Peyer's patch (tissue), 4 donors: ENCODE measurements at places on chromosomes 2 and 18.

DNA sequence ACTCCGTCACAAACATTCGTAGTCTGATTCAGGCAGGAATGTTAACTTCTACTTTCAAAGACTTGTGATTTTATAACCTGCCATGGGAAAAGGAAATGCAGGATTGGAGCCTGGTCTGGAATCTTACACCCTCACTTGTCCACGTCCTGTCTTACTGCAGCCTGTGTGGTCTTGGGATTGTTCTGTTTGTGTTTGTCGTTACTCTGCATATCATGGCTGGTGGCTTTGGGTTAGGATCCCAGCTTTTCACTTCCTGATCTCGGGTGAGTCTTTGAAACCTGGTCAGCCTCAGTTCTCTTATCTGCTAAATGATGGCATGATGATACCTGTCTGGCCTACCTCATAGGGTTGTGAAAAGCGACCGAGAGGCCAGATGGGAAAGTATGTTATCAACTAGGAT, 34.6 kb downstream of the SH3BP4 start:
- no peak for DNase-seq

GRCh38 chr2:14716319-14716718, 83.8 kb downstream of the LRATD1 start:
- DNase-seq: no peak

GRCh38 chr2:135451966-135452365, 79.1 kb downstream of the ZRANB3 start:
- no peak for DNase-seq

GRCh38 chr2:43754180-43754579, 19.7 kb upstream of the DYNC2LI1 start:
- DNase-seq: no peak

DNA sequence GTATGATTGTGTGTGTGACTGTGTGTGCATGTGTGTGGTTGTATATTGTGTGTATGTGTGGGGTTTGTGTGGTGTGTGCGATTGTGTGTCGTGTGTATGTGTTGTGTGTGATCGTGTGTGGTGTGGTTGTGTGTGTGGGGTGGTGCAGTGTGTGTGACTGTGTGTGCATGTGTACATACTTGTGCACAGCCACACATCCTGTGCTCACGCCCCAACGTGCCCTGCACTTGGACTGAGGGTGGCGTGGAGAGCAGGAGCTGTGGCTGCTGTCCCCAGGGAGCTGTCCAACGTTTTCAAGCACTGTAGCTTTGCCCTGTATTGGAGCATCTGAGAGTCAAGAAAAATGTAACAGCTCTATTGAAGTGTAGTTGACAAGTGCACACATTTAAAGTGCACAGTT, 243.2 kb upstream of the HDAC4 start:
- no peak for DNase-seq

DNA sequence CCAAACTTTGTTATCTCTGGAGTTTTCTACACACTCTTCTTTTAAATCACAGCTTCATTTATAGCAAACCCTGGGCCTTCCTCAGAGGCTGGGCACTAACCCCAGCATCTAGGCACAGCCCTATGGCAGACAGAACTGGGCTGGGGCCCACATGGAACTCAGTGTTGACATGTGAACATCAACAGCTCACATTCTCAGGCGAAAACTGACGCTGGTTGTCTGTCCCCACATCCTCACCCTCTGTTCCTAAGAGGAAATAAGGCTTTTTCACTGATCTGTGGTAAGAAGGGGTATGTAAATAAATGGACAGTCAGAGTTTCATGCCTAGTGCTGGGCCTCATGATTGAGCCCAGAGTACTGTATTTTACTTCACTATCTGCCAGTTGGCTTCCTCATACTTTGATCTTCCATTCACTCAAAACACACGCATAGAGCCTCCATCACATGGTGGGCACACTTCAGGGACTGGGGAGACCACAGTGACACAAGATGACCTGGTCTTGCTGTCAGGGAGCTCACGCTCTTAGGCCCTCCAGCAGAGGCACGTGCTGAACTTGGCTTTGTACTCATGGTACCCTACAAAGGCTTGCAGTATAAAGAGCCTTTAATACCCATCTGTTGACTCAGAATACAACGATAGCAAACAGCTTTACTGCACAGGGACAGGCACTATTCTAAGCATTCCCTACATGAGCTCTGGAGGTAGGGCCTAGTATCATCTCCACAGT, 43.0 kb downstream of the EFEMP1 start:
- no peak for DNase-seq

DNA sequence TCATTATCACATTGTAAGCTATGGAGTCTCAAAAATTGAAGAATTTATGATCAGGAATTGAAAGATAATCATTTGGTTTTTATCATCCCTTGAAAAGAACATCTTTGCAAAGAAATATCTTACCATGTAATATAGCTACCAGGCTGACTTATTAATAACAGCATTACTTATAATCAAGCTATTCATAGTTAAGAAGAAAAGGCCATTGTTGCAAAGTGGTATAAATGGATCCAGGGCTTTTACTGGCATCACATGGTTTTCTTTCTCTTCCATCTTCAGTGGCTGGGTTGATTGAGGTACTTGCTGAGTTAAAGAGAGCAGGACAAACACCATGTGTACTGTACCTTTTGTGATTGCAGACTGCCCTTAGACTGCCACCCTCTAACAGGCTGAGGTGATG, 39.6 kb downstream of the MFSD6 start:
- DNase-seq: no peak

GRCh38 chr18:51647346-51647745, 449.9 kb upstream of the MEX3C start:
- no peak for DNase-seq

- no peak for DNase-seq
Measured at GRCh38 chr2:72780477-72780876, 45.4 kb downstream of the EXOC6B start.

- DNase-seq: no peak
Measured at GRCh38 chr2:138373993-138374408, 127.6 kb upstream of the SPOPL start.

DNA sequence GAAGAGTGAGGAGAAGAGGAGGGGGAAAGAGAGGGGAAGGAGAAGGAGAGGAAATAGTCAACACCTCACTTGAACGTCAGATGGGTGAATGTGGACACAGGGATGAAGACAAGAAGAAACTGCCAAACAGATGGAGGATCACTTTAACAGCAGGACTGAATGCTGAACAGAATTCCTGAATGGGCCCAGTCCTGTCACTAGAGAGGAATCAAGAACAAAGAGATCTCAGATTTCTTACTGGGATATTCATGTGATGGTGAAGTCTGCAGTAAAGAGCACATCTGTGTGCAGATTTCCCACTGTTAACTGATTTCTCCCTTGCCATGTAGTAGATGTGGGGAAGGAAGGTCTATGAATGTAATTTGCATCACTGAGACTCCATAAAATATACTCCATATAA, 135.4 kb downstream of the L3MBTL4 start:
- no peak for DNase-seq

GRCh38 chr2:216023055-216023648, 9.8 kb upstream of the MREG start:
- DNase-seq: peak; percentile 55

DNA sequence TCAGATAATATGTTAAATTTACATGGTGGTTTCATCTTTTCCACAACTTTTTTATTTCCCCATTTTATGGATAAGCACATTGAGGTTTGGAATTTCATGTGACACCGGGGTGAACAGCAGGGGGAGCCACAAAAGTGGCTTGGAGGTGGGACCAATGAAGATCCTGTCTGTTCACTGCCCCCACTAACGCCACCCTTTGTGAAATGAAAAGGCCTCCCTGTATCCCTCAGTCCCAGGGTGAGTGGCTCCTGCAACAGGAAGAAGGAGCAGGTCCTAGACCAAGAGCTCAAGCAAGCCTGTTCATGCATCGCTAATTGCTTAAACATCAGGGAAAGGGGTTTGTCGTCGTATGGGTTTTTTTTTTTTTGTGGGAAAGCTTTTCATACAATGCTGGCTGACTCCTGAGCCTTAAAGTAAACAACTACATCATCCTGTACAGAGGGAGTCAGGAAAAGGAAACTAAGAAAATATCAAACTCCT, 267.8 kb upstream of the EPAS1 start:
- DNase-seq: no peak

DNA sequence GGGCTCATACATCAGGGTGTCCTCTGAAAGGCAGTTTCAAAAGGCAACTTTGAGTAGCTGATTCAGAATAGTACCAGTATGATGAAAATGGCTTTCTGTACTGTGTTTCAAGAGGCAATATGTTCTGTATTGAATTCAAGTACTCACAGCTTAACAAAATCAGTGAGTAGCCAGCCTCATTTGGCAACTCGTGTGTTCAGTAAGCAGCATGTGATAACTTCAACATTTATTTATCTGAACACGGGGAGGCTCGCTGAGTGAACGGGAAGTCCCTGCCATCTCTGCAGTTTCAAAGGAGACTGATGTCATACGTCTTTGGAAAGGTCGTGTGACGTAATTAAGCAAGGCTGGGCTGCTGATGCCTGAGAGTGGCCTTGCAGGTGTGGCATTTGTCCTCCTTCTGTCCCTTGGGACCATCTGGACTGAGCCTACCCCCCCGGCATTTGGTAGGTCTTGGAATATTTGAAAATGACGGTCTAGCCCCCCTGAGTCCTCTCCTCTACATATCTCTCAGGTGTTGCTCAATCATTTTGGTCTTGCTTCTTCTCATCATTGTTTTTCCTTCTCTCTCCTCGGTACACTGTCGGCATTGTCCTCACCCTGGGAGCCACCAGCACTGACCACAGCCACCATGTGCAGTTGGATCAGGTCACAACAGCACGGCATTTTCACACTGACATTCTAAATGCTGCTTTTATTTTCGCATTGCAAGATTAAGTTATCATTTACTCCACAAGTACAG, 62.8 kb downstream of the SMIM21 start:
- DNase-seq: no peak
